Omental fat pad (tissue), 4 donors: ENCODE measurements at places on chromosomes 5 and 9. TPM values are rescaled to one million over a fixed set of nuclear protein-coding genes. Genes with fewer than 3 reads are reported as not detected.

TMEM174 gene
- not detected for total RNA-seq

UNC5A gene
- total RNA-seq = 0.28 TPM

ARL14EPL gene
- not detected for total RNA-seq

ZNF354C gene
- total RNA-seq = 4.1 TPM

TRIM7 gene
- 0.84 TPM for total RNA-seq

PRRC1 gene
- total RNA-seq = 32.5 TPM

SYNPO gene
- 18.8 TPM for total RNA-seq

GZMA gene
- 1.8 TPM for total RNA-seq

FOXD1 gene
- total RNA-seq = not detected

SLC22A4 gene
- 2.6 TPM for total RNA-seq

ACOT12 gene
- not detected for total RNA-seq
